ENCODE measurements at places on chromosomes 3 and 15.

DNA sequence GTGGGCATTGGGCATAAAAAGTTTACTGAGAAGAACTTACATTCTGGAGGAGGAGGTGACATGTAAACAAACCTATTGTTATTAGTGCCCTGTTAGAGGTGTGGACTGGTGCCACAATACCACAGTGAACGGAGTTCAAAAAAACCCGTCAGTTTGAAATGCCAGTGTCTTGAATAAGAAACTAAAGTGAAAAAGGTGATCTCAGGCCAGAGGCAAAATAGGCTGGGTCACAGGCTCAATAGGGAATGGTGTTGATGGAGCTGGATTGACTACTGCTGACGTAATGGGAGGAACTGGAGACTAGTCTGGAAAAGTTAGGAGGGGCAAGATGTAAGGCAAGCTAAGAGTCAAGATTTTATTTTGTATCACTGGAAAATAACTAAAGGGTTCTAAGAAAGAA is 1.6 kb upstream of the DCBLD2 start:
- no peak for DNase-seq

- no peak for DNase-seq
Measured at GRCh38 chr3:195133013-195133412, 137.9 kb downstream of the XXYLT1 start.

DNA sequence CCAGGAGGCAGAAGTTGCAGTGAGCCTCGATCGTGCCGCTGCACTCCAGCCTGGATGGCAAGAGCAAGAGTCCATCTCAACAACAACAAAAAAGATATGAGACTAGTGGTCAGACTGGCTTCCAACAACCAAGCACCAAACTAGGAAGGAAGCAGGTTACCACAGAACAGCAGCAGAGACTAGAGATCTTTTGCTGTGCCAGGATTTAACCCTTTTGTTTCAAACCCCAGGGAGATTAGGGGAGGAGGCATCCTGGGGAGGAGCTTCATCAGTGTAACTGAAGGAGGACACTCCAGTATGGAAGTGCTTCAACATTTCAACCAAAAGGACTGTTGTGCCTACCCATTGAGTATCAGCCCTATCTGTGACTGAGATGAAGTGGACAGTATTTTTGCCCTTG is 240.3 kb downstream of the ZIC1 start:
- no peak for DNase-seq

DNA sequence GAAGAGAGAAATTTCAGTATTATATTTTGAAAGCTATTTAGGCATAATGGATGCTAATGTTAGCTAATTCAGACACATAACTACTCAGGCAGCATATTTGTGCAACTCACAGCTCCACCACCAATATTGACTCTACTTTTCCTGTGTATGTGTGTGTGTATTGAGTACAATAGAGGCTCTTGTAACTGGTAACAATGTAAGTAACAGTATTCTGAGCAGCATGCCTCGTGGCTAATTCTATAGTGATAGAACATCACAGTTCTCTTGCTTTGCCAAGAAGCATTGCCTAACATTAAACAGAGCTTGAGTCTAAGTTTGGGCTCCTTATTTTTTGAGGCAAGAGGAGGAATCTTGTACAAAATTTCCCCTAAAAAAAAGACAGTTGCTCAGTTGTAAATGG is 98.6 kb upstream of the ARHGEF26 start:
- DNase-seq = no peak

DNA sequence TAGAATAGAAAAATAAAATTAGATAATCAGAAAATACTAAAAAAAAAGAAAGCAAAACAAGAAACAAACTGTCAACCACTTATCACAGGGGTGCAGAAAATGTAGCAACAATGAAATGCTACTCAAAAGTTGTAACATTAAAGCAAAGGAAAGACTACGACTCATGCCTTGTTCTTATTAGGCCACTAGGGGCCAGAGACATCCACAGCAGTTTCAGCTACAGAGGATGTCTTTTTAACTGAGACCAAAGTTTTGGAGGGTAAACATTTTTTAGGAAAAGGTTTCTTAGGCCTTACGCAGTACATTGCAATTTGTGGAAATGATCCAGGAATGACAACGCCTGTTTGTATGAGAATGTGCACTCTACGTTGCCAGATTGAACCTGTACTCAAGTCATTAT is 15.4 kb upstream of the CADM2 start:
- DNase-seq = no peak

DNA sequence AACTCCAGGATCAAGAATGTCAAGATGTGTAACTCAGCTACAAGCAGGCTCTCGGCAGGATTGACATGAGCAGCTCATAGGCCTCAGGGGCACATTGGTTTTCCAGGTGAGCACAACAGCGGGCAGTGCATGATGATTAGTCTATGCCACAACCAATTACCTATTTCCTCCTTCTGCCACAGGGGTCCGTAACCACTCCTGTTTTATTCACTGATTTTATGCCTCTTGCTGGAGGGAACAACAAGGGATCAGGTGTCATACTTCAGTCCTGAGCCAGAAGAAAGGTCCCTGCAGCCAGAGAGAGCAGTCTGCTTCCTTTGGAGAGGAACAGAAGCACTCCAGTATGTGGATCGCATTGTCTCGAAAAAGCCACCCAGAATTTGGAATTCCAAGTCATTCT is 35.1 kb upstream of the PTPRG start:
- no peak for DNase-seq

GRCh38 chr3:187571701-187572100 is 98.5 kb downstream of the SST start:
- DNase-seq = no peak

- DNase-seq = no peak
Measured at GRCh38 chr15:101138913-101139880, 112.7 kb downstream of the CHSY1 start.

- no peak for DNase-seq
Measured at GRCh38 chr15:88655103-88655553, 16.3 kb downstream of the ISG20 start.

DNA sequence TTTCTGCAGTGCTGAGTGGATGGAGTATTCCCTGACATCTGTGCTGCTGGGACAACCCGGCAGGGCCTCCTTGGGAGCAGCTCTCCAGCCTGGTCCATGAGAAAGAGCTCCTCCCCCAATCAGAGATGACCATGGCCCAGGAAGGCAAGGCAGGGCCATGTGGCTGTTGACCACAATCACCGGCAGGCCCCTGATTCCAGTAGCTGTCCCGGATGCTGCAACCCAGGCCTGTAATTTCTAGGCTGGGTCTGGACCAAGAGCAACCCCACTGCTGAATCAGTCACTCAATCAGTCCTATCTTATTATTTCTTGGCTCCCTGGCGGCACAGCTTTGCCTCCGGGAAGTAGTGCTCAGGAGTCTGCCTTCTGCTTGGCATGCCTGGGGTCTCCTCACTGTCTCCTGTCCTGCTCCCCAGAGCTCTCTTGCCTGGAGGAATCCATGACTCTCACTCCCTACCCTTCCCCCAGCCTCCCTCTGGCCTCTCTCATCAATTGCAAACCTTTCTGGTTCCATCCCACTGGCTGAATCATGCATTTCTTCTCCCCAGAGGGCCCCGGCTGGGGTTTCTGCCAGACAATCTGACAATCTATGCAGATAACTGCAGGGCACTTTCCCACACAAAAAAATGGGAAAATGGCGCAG is 32.6 kb upstream of the ITGA11 start:
- no peak for DNase-seq

DNA sequence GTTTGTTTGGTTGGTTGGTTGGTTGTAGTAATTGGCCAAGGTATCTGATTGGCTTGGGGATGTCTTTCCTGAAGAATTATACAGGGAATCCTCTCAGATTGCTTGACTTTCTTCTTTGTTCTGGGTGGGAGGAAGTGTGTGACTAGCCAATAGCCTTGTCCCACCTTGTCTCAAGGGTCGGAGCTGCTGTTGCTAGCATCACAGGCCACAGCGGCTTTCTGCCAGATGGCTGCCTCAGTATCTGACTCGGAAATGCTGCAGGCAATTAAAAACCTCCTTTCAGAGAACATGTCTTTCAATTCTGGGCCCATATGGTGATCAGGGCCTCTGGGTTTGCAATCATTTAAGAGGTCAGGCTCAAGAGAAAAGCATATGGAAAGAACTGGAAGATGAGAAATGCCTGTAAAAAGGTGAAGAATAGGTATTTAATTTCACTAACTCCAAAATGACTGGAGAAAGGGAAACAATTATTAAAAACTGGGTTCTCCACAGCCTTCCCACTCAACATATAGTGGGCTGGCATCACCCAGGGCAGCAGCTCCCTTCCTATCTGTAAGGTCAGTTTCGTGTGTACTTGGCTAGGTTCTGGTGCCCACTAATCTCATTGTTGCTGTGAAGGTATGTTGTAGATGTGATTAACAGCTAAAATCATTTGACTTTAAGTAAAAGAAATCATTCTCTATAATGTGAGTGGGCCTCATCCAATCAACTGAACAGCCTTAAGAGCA is 32.4 kb downstream of the TGFBR2 start:
- DNase-seq = no peak

- DNase-seq = no peak
Measured at GRCh38 chr15:75131269-75131643, 70.4 kb upstream of the C15orf39 start.

DNA sequence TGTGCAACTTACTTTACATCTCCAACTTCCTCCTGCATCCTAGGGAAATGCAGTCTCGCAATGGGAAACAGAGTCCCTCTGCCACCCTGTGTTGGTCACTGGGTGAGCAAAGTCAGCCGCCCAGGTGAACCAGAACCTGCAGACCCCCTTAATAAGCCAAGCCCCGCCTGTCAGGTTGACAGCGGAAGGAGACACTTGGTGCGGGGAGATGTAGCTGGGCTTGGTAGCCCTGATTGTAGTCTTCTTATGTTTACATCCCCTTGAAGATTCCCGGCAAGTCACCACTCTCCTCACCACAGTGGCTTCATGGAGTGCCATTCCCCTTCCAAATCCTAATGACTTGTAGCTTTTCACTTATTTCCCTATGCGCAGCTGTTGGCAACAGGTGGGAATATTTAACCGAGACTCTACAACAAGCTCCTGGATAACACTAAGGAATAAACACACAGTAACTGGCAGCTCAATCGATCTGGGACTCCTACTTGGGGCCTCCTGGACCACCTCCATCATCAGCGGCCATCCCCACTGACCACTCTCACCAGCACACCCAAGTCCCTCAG is 17.7 kb upstream of the CLSTN2 start:
- no peak for DNase-seq

- no peak for DNase-seq
Measured at GRCh38 chr3:73140772-73141442, 79.4 kb downstream of the EBLN2 start.

GRCh38 chr3:131699001-131699400 is 196.2 kb upstream of the MRPL3 start:
- no peak for DNase-seq

DNA sequence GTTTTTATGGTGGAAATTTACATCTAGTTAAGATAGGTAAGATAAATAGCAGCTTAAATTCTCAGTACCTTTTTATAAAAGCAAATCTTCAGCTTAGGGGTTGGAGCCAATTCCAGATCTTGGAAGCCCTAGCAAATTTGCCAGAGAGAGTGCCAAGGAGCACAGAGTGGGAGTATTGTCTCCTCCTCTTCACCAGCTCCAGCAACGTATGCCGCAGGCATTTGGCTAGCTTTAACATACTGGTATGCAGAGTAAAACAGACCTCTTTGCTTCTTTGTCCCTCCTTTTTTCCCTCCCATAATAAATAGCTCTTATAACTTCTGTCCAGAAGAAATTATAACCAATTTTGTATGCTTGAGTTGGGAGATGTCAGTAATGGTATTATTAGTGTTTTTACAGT is 140.4 kb downstream of the DIPK2A start:
- DNase-seq = no peak

- no peak for DNase-seq
Measured at GRCh38 chr15:59232476-59232875, 25.8 kb downstream of the LDHAL6B start.

DNA sequence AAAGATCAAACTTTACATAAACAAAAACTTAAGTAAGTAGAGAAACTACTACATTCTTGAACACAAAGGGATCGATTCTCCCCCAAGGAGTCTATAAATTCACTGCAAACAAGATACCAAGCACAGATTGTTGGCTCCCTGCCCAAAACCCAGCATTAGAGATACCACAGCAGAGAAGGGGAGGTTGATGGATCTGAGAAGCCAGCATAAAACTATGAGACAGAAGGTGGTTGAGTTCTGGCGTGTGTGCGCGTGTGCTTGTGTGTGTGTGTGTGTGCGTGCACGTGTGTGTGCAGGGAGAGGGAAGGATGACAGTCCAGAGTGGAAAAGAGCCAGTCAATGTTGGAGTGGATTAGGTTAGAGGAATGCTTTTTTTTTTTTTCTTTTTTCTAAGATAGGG is 143.2 kb upstream of the PRR20G start:
- no peak for DNase-seq

GRCh38 chr3:102059145-102059943 is 210.0 kb downstream of the NFKBIZ start:
- no peak for DNase-seq

GRCh38 chr15:43095708-43096347 is 10.0 kb downstream of the UBR1 start:
- no peak for DNase-seq

- no peak for DNase-seq
Measured at GRCh38 chr3:19632099-19633074, 301.6 kb downstream of the EFHB start.

DNA sequence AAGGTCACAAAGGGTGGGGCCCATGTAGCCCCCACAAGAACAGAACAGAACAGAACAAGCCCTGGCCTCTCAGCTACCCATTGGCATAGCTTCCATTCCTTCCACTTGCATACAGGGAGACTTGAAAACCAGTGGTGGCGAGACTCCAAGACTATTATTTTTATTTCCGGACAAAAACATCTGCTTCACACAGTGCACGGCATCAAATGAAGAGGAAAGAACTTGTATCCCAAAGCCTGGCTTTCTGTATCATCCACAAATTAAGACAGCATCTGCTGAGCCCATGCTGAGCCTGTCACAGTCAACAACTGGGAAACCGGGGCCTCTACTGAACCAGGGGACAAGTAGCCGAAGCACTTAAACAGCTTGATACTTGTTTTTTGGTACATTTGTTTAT is 56.0 kb downstream of the CLEC3B start:
- no peak for DNase-seq

GRCh38 chr3:54954521-54954920 is 26.7 kb upstream of the LRTM1 start:
- DNase-seq = no peak

GRCh38 chr3:135752851-135753250 is 212.7 kb upstream of the PPP2R3A start:
- DNase-seq = no peak

All from activated T-cell treated with anti-CD3 and anti-CD28 coated beads for 48 hours (primary cell).